ENCODE measurements at places on chromosomes 13 and 19. TPM values are rescaled to one million over a fixed set of nuclear protein-coding genes. Genes with fewer than 3 reads are reported as not detected.

DNA sequence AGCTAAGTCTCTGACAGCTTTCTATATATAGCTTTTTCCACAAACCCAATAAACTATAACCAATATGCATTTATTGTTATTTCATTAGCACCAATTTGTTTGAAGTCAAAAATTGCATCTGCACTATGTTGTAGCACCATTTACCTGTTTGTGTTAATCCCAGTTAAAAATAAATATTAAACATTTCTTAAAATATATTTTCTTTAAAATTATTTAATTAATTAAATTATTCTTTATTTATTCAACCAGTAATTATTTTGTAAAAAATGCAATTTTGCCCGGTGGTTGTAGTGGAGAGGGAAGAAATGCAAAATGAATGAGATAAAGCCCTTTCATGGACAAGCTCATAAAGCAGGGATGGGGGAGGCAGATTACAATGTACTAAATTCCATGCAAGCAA lies 1257.9 kb downstream of the PCDH17 start:
- no peak for DNase-seq

- DNase-seq: no peak
Observed at GRCh38 chr19:3979289-3979673, 6.0 kb downstream of the EEF2 start.

DNA sequence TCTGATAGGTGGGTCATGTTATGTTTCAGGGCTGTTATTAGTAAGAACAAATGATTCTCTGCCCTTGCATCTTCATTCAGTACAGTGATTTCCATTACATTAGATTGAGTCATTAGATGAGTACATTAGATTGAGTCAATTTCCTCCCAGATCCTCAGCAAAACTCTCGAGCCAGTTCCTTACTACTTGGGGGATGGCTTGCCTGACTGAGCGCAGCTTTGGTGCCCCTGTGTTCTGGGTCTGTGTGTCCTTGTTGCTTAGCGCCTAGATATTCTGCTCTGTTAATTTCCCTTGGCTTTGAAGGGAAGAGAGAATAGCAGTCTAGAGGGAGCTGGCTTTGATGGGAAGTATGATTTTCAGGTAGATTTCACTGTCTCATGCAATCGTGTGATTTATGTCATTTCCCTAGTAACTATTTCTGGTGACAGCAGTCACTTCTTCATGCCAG lies 19.1 kb upstream of the SCEL start:
- DNase-seq: no peak

DNA sequence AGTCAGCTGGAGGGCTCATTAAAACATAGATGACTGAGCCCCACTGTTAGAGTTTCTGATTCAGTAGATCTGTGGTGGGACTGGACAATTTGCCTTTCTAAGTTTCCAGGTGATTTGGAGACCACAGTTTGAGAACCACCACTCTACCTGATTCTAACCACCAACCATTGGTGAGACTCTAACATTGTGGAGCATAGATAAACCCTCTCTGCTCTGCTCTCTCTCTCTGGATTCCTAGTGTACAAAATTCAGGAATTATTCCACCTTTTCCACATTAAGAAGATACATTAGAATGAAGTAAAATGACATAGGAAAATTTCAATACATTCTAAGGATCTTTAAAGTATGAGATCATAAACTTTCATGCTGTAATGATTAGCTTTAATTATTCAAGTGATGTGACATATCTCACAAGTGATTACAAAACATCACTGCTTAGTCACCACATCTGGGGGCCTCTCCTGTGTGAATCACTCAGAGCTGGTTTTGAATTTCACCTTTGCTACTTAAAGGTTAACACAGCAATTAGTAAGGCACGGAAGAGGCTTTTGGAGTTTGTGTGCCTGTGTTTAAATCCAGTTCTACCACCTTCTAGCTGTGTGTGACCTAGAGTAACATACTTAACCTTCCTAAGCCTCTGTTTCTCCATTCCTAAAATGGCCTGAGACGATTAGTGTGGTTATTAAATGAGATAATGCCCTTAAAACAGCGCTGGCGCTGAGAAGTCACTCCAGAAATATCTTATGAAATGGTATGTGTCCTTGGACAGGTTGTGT lies 78.5 kb upstream of the NBEA start:
- no peak for DNase-seq

DNA sequence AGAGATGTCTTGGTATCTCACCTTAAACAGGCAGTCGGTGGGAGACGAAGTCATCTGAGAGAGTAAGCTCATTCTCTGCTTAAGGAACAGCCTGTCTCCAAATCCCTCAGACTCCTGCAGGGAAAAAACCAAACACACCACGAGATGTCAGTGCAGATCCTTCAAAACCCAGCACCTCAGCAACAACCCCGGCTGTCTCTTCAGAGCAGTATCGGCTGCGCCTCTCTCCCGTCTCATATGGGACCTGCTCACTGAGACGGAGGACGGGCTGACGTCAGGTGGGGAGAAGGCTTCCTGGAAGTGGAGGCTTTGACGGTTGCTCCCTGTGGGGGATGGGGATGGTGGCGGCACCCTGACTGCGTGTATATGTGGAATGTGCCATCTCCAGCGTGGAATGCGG lies 43.6 kb downstream of the ANKRD27 start:
- DNase-seq: no peak

GRCh38 chr13:43307221-43307920 lies 284.0 kb downstream of the DNAJC15 start:
- no peak for DNase-seq

GRCh38 chr13:113302986-113303385 lies 5.9 kb downstream of the LAMP1 start:
- DNase-seq: no peak

DNA sequence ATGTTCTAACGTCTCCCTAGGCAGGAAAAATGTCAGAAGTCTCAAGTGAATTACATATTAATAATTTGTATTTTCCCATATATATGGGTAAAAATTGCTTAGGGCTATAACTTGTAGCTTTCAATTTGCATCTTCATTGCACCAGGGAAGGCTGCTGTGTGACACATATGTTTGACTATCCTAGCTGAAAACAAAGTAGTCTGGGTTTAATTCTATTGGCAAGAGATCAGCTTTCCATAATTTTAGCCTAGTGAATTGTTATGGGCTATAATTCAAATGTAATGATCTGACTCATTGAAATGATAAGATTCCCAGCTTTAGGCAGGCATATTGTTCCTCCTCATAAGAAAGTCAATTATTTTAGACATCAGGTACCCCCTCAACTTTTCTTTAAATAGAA lies 553.1 kb downstream of the DCT start:
- DNase-seq: no peak

- DNase-seq: no peak
Observed at GRCh38 chr13:97002581-97002980, 8.3 kb upstream of the OXGR1 start.

GRCh38 chr19:47179653-47180310 lies 49.1 kb downstream of the SAE1 start:
- no peak for DNase-seq

GRCh38 chr19:2987797-2988196 lies 10.4 kb downstream of the TLE6 start:
- no peak for DNase-seq

- DNase-seq: no peak
Observed at GRCh38 chr13:31184981-31185645, 14.7 kb upstream of the B3GLCT start.

GRCh38 chr19:44113138-44113783 lies at the start of gene ZNF225:
Gene ZNF225, plus strand, starts transcription at chr19:44113399. Its CDS starts 2,429 bp downstream, at chr19:44115828.
- peak; percentile 85 for DNase-seq

DNA sequence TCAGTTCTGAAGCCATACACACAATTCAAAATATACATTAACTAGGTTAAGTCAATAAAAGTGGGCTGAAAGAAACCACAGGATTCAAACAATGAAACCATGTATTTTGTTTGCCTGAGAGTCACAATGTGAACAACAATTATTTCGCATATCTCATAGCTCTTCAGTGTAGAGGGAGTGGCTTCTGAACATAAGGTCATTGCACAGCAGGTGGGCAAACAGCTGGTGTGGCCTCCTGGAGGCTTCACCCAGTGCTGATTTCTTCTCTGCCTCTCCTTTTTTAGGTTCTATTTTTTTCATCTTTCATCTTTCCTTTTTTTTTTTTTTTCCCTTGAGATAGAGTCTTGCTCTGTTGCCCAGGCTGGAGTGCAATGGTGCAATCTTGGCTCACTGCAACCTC lies 40.4 kb upstream of the ZNF254 start:
- DNase-seq: no peak

- DNase-seq: no peak
Observed at GRCh38 chr13:48594096-48594815, 59.5 kb upstream of the CYSLTR2 start.

- DNase-seq: no peak
Observed at GRCh38 chr13:112270951-112271350, 105.2 kb upstream of the SPACA7 start.

DNA sequence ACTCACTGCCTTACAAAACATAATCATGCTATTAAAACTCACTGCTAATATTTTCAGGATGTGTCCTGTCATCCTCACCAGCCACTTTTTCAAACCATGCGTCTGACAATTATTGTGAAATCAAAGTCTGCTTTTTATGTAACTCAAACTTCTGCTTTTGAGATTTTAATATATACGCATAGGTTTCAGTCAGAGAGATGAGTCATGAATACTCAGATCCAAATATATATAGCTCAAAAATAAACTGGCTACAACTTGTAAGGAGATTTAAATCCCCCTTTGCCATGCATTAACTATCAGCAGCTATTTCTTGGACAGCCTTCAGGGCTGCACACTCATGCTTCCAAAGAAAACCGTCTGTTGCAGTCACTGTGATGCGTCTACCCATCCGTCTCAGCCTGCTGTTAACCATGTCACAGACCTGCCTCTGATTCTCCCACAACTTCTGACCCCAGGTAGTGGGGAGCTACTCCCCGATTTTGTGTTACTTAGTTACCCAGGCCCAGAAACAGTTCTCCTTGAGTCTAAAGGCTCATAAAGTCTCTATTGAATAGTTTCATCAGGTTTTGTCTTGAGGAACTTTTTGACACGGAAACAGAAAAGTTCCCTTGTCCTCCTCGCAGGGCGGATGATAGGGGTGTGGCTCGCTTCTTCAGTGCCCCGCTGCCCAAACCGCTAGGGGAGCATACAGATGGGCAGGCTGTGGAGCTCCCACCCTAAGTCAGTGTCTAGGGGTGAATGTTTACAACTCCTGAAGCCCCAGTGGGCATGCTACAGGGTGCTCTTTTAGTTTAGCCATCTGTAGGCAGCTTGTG lies 33.8 kb upstream of the SGCG start:
- no peak for DNase-seq

DNA sequence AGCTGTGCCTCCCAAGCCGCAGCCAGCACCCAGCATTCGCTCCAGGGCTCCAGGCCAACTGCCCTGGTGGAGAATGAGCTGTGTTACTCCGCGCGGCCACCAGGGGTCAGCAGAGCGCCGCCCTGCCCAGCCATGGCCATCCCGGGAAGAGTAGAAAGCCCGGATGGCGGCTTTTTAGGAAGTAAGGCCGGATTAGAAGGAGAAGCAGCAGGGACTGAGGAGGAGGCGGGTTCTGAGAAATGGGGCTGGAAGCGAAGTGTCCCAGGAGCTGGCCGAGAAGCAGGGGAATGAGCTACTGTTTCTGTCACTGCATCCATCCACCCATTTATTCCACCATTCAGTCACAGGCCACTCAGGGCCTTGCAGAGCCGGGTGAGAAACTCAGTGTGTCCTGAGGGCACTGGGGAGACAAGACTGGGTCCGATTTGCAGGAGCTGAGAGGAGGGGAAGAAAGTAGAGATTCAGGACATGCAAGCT lies 6.6 kb upstream of the NPAS1 start:
- peak; percentile 83 for DNase-seq

GRCh38 chr13:21833921-21834320 lies 163.0 kb downstream of the FGF9 start:
- DNase-seq: no peak

DNA sequence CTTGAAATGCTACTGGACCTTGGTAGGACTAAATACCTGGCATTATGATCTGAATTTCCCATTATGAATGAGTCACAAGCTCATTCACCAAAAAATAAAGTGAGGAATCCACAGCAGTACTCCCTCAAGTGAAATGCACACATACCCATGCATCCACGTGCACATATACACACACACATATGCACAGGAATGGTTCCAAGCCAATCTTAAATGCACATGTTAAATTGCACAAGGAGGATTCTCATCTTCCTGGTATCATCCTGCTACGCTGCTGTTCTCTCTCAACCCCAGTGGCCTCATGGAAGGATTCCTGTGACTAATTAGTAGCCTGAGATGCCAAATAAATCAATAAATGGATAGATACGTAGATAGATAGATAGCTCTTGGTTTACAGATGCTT lies 132.1 kb upstream of the KLF12 start:
- DNase-seq: no peak

DNA sequence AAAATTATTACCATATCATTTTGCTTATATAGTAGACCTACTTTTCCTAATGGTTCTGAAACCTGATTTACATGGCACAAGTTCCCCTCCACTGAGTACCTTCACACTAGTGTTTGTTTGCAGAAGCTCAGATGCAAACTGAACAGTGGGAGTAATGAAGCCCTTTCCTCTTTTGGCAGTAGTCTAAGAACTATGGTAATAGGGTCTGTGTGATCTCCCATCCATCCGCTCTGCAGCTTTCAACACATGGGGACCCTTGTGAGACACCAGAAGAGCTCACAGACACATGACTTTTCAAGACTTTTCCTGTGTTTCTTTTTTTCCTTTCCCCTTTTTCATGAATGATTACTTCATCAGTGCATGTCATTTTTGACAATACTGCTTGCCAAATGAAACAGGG lies 336.0 kb downstream of the ATP8A2 start:
- no peak for DNase-seq

DNA sequence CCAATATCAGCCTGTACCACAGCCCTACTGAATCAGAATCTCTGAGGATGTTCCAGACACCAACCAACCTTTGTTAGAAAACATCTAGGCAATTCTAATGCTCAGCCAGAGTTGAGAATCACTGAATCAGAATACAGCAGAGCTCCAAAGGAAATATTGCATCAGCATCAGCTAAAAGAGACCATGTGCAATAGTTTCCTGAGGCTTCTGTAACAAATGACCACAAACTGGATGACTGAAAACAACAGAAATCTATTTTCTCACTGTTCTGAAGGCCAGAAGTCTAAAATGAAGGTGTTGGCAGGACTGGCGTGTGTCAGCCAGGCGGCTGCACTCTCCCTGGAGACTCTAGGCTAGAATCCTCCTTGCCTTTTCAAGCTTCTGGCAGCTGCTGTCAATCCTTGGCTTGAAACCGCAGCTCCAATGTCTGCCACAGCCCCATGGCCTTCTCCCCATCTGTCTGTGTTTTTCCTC lies 1.2 kb upstream of the DCT start:
- no peak for DNase-seq

Gene OLFM2
- 6.8 TPM for total RNA-seq

Gene C3
- not detected for total RNA-seq

Gene IRS2
- 7.0 TPM for total RNA-seq

Gene COL4A1
- 67.9 TPM for total RNA-seq

Gene SKA3
- 36.0 TPM for total RNA-seq

Gene CYP2A7
- total RNA-seq: not detected

Gene C13orf42
- total RNA-seq: not detected

Gene CACNG6
- total RNA-seq: 0.77 TPM

Gene DNAAF3
- 10.4 TPM for total RNA-seq

Gene PLIN4
- 0.47 TPM for total RNA-seq

Gene ATP8A2
- 3.4 TPM for total RNA-seq
